COLO829 (cell line): ENCODE measurements at places on chromosomes 7 and 10.

- no peak for DNase-seq
Measured at GRCh38 chr10:33621101-33621500, 286.6 kb upstream of the NRP1 start.

GRCh38 chr7:1386623-1387220 lies 72.5 kb downstream of the MICALL2 start:
- no peak for DNase-seq

- no peak for DNase-seq
Measured at GRCh38 chr7:29839302-29839701, 33.0 kb downstream of the WIPF3 start.

DNA sequence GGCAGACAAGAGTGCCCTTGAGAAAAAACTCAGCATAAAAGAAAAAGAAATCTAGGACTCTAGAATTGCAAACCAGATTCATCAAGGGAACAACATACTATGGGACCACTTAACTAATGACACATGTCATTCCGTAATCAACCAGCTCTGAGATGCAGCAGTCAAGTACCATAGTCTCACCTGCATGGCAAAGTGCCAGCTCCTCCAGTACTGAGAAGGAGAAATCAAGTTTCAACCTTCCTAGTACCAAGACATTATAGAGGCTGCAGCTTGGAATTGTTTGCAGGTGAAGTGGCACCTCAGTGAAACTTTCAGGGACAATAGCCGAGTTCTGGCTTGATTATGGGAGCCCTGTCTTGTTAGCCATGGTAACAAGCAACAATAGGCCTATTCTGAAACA lies 11.5 kb downstream of the STEAP1 start:
- no peak for DNase-seq

DNA sequence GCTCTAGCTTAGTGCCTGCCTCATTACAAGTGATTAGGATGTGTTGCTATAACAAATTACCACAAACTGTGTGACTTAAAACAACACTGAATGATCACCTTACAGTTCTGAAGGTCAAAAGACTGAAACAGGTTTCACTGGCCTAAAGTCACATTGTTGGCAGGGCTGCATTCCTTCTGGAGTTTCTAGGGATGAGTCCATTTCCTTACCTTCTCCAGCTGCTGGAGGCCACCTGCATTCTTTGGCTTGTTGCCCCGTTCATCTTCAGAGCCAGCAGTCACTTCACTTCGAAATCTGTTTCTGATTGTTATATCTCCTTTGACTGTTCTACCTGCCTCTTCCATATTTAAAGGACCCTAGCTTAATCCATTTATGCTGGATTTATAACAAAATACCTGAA lies 69.4 kb upstream of the MTPN start:
- no peak for DNase-seq

DNA sequence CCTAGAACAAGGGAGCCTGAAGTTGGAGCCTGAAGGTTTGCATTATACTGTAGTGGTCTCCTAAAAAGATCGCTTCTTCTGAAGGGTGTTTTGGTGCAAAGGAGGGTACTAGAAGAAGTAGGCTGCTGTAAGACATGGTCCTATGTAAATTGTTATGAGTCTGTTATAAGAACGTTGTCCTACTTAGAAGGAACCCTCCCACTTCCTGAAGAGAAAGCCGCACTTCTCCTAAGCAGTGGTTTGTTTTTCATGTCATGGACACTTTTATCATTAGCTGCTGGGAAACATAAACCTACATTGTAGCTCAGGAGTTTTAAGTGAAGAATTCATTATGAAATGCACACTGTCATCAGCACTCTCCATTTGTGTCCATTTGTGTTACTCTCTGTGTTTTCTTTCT lies 129.1 kb upstream of the ITGB1 start:
- DNase-seq, result no peak

DNA sequence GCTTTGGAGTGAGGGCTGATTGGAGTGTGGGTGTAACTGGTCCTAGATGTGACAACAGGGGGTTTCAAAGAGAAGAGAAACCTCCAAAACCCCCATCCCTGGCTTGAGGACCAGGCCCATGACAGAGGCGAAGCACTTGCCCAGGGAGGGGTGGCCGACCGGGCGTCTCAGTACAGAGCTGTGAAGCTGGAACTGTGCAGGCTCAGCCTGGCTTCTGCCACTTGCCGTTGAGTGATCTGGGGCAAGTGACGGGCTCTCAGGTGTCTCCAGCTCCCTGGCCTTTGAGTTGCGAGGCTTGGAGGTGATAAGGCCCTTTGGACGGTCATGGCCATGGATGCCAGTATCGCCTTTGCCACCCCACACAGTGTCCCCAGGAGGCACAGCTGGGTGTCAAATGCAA lies 531.4 kb upstream of the FOXK1 start:
- DNase-seq, result no peak

GRCh38 chr7:107017965-107018719 lies 26.4 kb upstream of the PRKAR2B start:
- no peak for DNase-seq

DNA sequence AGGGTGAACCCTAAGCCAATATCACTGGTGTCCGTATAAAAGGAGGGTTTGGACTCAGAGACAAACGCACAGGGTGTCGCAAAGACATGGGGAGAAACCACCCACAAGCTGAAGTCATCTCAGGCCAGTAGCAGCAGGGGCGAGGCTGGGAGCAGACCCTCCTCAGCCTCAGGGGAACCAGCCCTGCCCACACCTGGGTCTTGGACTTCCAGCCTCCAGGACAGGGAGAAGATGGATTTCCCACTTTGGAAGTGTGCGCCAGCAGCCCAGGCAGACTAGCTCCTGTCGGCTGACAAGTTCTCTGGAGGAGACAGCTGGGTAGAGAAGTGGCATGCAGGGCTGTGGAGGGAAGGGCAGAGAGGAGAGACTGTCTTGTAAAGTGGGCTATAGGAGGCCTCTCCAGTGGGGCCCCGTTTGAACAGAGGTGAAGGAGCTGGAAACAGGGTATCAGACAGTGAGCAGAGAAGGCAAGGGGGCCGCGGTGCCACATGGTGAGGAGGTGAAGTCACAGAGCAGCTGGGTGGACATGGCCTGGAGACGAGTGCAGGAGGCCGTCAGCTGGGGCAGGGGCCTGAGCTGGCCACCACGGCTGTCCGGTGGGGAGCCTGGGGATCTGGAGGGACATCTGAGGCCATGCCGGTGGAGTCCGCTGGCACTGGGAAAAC lies 475.6 kb downstream of the PTPRN2 start:
- no peak for DNase-seq

- DNase-seq, result peak; percentile 41
Measured at GRCh38 chr10:128069351-128070051, 56.7 kb downstream of the MKI67 start.
